Right atrium auricular region (tissue), 2 donors: ENCODE measurements at places on chromosomes 5 and 9. TPM values are rescaled to one million over a fixed set of nuclear protein-coding genes. Genes with fewer than 3 reads are reported as not detected.

GRCh38 chr9:12908895-12909294 is 134.1 kb downstream of the LURAP1L start:
- no peak overlapping the region for H3K4me3 ChIP-seq
- H3K27ac ChIP-seq: no peak overlapping the region
- H3K36me3 ChIP-seq: no peaks in the 10 kb centered on the region
- no peak for DNase-seq

- H3K27me3 ChIP-seq: no peaks in the 10 kb centered on the region
- no peak overlapping the region for H3K27ac ChIP-seq
- H3K4me3 ChIP-seq: peak overlapping the region; percentile 74
- no peak for DNase-seq
- no peaks in the 10 kb centered on the region for H3K4me1 ChIP-seq
Measured at GRCh38 chr5:116576053-116576713, 1.6 kb upstream of the SEMA6A start.

DNA sequence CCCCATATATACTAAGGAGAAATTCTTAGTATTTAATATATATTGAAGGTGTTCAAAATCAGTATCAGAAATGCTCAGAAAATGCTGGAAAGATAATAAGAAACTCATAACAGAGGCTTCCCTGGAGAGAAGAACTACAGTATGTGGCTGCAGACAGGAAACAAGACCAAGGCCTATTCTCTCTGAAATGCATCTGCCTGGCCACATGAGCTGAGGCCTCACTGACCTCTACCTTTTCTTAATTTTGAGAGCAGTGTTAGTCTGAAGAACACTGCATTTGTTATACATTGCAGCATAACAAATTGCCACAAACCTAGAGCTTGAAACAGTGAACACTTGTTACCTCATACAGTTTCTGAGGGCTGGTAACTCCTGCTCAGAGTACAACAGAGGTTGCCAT is 133.4 kb upstream of the SPEF2 start:
- H3K36me3 ChIP-seq: no peaks in the 10 kb centered on the region
- no peak for DNase-seq
- H3K4me3 ChIP-seq: no peak overlapping the region
- no peak overlapping the region for H3K27ac ChIP-seq

DNA sequence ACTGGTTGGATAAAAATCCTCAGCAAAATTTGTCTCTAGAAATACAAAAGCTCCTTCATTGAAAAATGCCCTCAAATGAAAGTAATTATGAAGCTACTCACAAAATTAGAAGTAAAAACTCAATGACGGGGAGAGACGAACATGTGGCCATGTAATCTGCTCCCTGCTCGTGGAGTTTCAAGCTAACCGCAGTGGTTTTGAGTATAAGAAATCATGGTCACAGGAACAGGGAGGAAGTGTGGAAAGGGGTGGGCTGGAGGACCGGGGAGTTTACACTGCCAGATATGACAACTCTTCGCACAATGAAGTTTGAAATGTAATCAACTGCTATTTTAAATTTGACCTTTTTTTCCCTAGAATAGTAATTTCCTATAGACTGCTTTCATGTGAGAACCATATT is 765.4 kb upstream of the DMAC1 start:
- H3K4me1 ChIP-seq: no peaks in the 10 kb centered on the region
- no peaks in the 10 kb centered on the region for H3K27me3 ChIP-seq
- no peaks in the 10 kb centered on the region for H3K36me3 ChIP-seq
- H3K27ac ChIP-seq: no peak overlapping the region
- no peak overlapping the region for H3K4me3 ChIP-seq
- no peak for DNase-seq

- no peaks in the 10 kb centered on the region for H3K36me3 ChIP-seq
- H3K27ac ChIP-seq: no peak overlapping the region
- DNase-seq: no peak
- H3K4me1 ChIP-seq: no peaks in the 10 kb centered on the region
- H3K27me3 ChIP-seq: no peaks in the 10 kb centered on the region
Measured at GRCh38 chr5:35470866-35471265, 146.8 kb upstream of the SPEF2 start.

DNA sequence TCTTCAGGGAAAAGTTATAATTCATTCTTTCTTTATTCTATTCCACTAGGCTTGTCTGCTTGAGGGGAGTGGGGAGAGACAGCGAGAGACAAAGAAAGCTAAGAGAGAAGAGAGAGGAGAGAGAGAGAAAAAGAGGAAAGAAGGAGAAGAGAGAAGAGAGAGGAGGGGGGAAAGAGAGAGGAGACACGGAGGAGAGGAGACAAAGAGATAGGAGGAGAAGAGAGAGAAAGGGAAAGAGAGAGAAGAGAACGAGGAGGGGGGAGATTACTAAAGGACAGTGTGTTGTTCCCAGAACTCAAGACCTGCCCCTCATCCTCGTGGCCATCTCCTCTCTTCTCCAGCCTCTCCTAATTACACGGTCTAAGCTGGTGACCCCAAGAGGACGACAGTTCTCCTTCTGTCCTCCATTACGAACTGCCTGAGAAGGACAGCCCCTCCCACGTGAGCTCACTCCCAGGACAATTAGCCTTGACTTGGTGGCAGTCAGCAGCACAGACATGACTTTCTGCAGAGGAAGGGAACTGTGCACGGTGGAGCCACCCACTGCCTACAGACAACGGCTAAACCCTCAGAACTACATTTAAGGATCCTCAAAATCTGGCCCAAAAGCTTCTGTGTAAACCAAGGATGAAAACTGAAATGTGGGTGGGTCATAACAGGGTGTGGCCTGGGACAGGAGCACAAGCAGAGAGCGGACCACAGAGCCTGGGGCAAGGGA is 99.1 kb downstream of the COL23A1 start:
- H3K36me3 ChIP-seq: no peaks in the 10 kb centered on the region
- H3K4me3 ChIP-seq: no peak overlapping the region
- H3K4me1 ChIP-seq: no peaks in the 10 kb centered on the region
- no peaks in the 10 kb centered on the region for H3K27me3 ChIP-seq
- DNase-seq: no peak

CD74 gene
- 424 TPM for total RNA-seq

DNA sequence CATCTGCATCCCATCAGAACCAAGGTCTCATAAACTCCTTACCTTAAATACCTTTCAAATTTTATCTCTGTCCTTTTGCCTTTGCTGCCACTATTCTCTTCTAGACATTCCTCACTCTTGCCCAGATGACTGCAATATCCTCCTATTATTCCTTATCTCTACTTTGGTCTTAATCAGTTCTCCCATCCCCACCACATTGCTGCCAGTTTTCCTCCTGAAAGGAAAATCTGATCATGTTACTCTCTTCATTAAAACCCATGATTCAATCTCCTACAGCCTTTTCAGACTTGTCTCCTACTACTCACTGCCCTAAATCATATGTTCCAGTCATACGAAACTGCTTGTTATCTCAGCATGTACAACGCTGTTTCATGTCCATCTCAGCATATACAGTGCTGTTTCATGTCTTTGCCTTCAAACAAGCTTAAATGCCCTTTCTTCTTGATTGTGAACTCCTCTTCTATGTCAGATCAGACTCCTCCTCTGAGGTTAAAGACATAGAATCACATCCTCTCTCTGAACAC is 152.6 kb upstream of the FST start:
- H3K4me3 ChIP-seq: no peak overlapping the region
- H3K4me1 ChIP-seq: no peaks in the 10 kb centered on the region
- no peaks in the 10 kb centered on the region for H3K27me3 ChIP-seq

DNA sequence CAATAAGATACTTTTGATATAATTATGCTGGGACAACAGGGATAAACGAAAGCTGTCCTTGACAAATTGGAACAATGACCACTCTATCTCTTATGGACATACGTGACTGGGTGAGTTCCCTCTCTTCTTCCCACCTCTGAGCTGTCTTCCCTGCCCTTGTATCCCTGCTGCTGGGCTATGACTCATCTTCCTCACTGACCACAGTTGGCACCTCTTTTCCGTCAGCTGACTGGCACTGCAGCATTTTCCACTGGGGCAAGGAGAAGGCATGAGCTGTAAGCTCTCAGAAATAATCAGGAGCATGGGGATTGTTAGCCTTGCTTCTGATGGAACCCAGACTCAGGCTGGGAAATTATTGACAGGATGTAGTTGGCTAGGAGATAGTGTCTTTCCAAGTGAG is 48.7 kb downstream of the PCSK1 start:
- H3K27me3 ChIP-seq: no peaks in the 10 kb centered on the region
- no peak overlapping the region for H3K4me3 ChIP-seq
- no peaks in the 10 kb centered on the region for H3K36me3 ChIP-seq
- H3K4me1 ChIP-seq: peaks cover 10% of the 10 kb centered on the region
- DNase-seq: peak; percentile 69

DNA sequence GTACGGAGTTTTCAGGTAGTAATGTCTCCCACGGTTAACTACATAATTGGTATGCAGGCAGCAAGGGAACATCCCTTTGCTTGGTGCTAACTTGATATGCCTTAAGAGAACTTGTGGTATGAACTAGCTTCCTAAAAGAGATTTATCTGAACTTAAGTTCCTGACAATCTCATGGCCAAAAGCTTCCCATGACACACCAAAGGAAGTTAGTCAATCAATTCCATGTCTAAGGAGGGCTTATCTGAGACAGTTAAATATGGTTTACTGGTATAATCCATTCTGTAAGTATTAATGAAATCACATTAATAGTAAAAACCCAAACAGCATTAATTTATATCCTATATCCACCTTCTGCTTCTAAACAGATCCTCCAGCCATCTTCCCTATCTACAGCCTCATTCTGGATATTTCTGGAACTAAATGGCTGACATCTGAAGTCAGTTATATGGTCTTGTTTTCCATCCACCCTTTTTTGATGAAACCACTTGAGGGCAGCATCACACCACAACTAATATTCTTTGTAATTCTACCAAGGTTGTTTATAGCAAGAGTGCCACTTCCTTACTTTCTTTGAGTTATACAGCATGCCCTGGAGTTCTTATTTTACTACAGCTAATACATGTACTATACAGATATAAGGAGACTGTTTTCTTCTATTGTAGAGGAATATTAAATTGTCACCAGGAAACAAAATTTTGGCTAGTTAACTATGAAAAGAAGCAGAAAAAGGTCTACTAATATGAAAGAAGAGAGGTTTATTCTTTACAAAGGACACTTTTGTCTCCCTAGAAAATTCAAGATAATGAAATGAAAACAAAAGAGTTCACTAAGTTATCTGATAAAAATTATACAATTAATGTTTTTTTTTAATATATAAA is 34.7 kb downstream of the SHOC1 start:
- no peak overlapping the region for H3K4me3 ChIP-seq
- no peaks in the 10 kb centered on the region for H3K4me1 ChIP-seq
- no peaks in the 10 kb centered on the region for H3K27me3 ChIP-seq
- H3K27ac ChIP-seq: no peak overlapping the region
- DNase-seq: no peak
- H3K36me3 ChIP-seq: no peaks in the 10 kb centered on the region

DNA sequence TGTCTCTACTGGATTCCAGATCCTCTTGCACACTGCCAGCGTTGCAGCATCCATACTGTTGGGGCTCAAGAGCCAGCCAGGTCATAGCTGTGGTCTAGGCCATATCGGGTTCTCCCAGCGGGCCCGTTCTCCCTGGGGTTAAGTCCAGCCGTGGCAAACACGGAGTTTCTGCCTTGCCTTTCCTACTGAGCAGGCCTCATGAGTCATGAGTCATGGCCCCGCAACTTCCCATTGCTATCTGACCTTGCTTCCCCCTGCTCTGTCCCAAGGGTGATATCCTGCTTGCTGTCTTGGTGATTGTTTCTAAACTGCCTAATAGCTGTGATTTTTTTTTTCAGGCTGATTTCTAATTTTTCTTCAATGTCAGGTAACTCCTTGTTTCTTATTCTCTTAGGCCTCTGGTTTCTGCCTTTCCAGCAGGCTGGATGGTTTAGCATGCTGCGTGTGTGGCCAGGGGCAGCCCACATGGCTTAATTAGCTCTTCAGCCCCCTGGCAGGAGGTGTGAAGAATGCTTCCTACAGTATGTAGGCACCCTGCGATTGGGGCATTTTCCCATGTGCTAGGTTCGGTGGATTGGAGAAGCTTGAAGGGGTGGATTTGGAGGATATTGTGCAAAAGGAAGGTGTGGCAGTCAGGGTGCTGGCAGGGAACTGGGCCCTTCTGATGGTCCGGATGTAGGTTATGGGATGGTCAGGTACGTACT is 18.7 kb downstream of the DAPK1 start:
- H3K27me3 ChIP-seq: no peaks in the 10 kb centered on the region
- peaks cover 33% of the 10 kb centered on the region for H3K4me1 ChIP-seq
- peak overlapping the region; percentile 16 for H3K27ac ChIP-seq
- peak; percentile 80 for DNase-seq
- H3K4me3 ChIP-seq: no peak overlapping the region

LIX1 gene
- not detected for total RNA-seq

DNA sequence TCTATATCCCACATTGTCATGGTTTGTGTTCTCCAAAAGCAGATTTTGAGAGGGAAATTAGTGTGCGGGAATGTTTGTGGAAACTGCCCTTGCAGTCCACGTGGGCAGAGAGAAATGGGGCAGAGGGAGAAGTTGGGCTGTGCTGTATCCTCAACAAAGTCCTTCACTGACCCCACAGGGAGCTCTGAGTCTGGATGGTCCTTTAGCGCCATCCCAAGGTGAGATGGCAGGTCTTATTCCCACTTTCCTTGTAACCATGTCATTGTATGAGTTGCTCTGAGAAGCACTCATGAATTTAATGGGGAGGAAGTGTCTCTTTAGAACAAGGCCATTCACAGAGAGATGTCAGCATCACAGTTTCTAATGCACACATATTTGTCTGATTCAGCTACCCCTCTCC is 127.1 kb downstream of the ANKRD18B start:
- H3K27me3 ChIP-seq: no peaks in the 10 kb centered on the region
- no peaks in the 10 kb centered on the region for H3K36me3 ChIP-seq
- no peak overlapping the region for H3K27ac ChIP-seq
- no peak overlapping the region for H3K4me3 ChIP-seq

CXCL14 gene
- 0.33 TPM for total RNA-seq

- peak overlapping the region; percentile 72 for H3K27ac ChIP-seq
- H3K4me1 ChIP-seq: no peaks in the 10 kb centered on the region
- H3K4me3 ChIP-seq: no peak overlapping the region
- no peaks in the 10 kb centered on the region for H3K36me3 ChIP-seq
Measured at GRCh38 chr9:131892162-131892707, 152.4 kb upstream of the RAPGEF1 start.

GRCh38 chr5:95087816-95088317 is 197.0 kb downstream of the MCTP1 start:
- DNase-seq: no peak
- H3K4me1 ChIP-seq: no peaks in the 10 kb centered on the region
- H3K27ac ChIP-seq: no peak overlapping the region
- no peaks in the 10 kb centered on the region for H3K36me3 ChIP-seq
- H3K4me3 ChIP-seq: no peak overlapping the region
